ENCODE measurements at places on chromosomes 3 and 15.

DNA sequence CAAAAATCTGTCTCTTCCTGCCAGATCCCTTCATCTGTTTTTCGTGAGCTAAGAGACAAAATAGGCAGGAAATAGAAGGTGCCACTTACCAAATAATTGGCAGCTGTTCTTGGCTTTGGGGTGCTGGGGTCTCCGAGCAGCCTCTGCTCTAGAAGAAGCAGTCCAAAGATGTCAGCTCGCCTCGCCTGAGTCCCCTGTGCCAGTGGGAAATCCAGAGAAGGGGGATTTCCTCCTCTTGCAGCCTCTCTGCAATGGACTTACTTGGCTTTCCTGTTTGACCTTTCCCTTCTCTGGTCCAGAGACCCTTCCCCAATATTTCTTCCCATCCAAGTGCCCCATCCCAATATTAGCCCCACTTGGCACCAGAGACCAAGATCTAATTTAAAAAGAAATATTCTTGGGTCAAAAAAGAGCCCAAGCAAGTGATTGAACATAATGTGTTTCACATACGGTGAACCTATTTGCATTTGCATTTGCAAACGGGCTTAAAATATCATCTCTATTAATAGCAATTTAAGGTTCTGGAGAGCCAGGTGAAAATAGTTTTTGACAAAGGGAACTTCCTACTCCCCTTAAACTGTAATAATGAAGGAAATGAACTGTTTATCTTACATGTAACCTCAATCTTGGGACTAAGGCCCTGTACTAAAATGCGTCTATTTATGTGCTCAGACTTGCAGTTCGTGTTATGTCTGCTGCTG, 23.2 kb downstream of the CD86 start:
- H3K27ac ChIP-seq, result no peak overlapping the region
- no peaks in the 10 kb centered on the region for H3K4me1 ChIP-seq
- no peaks in the 10 kb centered on the region for H3K36me3 ChIP-seq

DNA sequence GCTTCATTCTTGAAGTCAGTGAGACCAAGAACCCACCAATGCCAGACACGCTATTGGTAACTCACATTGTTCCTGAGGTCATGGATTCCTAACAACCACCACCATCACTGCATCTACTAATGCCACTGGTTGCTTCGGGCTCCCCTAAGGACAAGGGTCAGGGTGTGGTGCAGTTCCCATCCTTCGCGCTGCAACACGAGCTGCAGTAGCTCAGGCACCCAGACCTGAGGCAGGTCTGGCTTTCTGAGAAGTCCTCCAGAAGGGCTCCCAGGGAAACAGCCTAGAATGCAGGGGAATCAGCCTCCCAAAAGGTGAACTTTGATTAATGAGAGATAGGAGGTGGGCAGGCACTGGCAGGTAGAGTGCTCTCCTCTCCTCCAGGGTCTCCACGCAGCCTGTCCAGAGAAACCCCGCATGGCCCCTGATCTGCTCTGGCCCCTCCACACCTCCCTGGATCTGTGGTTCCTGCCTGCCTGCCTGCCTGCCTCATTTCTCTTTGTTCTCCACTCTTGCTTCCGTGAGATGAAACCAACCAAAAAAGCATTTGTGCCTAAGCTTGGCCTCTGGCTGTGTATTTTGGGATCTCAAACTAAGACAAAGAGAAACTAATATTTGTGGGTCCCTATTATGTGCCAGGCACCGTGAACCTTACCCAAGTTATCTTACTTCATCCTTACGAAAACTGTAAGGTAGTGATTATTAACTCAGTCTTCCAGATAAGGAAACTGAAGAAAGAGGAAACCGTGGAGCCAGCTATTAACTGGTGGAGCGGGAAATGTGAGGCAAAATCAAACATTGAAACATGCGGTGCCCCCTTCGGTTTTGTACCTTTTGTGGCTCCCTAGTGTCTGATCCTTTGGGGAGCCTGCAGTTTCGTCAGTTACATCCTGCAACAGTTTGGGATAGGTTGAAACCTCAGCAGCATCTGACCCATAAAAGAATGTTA, 43.9 kb upstream of the USP3 start:
- H3K27ac ChIP-seq, result peak overlapping the region; percentile 82
- peak; percentile 65 for DNase-seq
- no peaks in the 10 kb centered on the region for H3K36me3 ChIP-seq
- peaks cover 47% of the 10 kb centered on the region for H3K4me1 ChIP-seq
- no peaks in the 10 kb centered on the region for H3K27me3 ChIP-seq

DNA sequence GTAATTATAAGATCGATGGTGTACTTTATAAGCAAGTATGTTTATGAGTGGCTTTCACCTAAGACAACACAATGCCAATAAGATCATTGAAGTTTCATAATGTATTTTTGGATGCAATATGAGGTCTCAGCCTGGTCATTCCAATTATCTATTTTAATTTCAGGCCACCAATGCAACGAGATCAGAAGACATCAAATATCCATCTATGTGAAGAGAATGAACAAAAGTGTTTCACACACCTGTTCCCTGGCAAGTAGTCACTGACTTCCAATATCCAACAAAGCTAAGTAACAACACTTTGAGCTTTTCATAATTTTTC, 53.6 kb upstream of the TMCO5A start:
- no peak for DNase-seq
- no peak overlapping the region for H3K27ac ChIP-seq
- no peak overlapping the region for H3K4me3 ChIP-seq
- peaks cover 3% of the 10 kb centered on the region for H3K27me3 ChIP-seq
- no peaks in the 10 kb centered on the region for H3K36me3 ChIP-seq

DNA sequence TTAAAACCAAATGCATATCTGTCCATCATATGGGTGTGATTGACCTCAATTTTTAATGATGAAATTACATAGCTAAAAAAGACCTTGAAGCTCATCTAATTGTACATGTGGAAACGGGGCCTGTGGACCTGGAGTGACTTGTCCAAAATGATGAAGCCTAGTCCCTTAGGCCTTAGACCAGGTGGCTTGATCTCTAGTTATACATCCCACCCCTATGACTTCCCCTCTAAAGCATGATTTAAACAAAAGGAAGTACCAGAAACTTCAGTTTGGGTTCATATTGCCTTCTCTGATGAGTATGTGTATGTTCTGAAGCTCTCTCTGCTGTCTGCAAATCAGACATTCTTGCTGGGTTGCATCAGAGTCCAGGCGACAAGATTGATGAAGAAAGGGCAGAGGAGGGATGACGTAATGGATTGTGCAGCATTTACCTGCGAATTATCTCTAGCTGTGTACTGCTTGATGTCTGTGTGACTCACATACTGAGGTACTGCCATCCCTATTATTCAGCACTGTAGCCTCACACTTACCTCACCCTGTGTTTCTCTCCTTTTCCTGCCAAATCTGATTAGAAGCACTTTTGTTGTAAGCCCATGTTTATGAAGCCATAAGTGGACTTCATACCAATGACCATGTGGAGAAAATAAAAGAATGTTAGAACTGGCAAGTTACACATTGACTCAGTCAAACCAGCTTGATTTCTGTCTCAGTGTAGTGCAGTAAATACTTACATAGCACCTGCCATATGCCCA, 111.5 kb downstream of the FILIP1L start:
- peaks cover 15% of the 10 kb centered on the region for H3K4me1 ChIP-seq
- no peak overlapping the region for H3K4me3 ChIP-seq
- peak; percentile 94 for DNase-seq
- H3K27ac ChIP-seq, result peak overlapping the region; percentile 81
- H3K36me3 ChIP-seq, result no peaks in the 10 kb centered on the region

- H3K27ac ChIP-seq, result no peak overlapping the region
- H3K36me3 ChIP-seq, result no peaks in the 10 kb centered on the region
- no peaks in the 10 kb centered on the region for H3K4me1 ChIP-seq
- H3K4me3 ChIP-seq, result no peak overlapping the region
Measured at GRCh38 chr3:29829340-29829739, 548.5 kb downstream of the RBMS3 start.

- no peak overlapping the region for H3K4me3 ChIP-seq
- peak overlapping the region; percentile 52 for H3K27ac ChIP-seq
- no peak for DNase-seq
- H3K27me3 ChIP-seq, result no peaks in the 10 kb centered on the region
Measured at GRCh38 chr15:98866511-98866910, 141.1 kb downstream of the PGPEP1L start.

DNA sequence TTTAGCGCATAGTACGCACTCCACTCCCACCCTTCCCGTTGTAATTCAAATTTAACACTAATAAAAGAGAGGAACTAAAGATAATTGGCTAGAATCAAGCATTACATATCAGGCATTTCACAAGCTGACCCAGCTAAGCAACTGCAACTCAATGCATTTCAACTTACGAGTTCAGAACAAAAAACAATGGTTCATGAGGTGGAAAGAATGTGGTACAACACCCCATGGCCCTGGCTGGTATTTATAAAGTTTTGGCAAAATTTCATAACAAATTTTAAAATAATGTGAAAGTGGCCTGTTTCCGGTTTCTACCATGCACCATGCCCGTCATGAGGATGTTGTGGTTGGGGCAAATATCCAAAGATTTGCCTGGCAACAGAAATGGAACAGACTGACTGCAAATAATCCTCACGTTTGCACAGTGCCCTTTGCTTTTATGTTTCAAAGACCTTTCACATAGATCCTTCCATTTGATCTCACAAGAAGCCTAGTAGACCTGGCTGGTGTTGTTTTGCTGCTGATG, 455.3 kb upstream of the NR2F2 start:
- no peak overlapping the region for H3K4me3 ChIP-seq
- no peaks in the 10 kb centered on the region for H3K27me3 ChIP-seq
- no peak for DNase-seq
- no peak overlapping the region for H3K27ac ChIP-seq
- H3K4me1 ChIP-seq, result no peaks in the 10 kb centered on the region
- no peaks in the 10 kb centered on the region for H3K36me3 ChIP-seq

GRCh38 chr3:66762916-66763693, 235.0 kb upstream of the KBTBD8 start:
- H3K27ac ChIP-seq, result no peak overlapping the region
- no peaks in the 10 kb centered on the region for H3K36me3 ChIP-seq
- no peak overlapping the region for H3K4me3 ChIP-seq
- no peaks in the 10 kb centered on the region for H3K4me1 ChIP-seq
- DNase-seq, result no peak
- H3K27me3 ChIP-seq, result no peaks in the 10 kb centered on the region

DNA sequence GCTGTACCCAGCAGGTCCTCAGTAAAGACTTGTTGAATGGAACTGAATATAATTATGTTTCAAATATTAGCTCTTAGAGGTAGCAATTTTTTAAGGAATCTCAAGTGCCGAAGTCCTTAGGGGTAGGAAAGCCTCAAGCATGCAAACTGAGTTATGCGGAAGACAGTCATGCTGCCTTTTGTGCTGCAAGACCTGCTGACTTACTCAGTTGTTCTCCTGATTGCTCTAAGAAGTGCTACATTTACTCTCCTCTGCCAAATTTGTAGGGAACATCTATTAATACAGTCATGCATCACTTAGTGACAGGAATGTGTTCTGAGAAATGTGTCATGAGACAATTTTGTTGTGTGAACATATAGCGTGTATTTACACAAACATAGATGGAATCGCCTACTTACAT, 325.6 kb upstream of the AZI2 start:
- no peaks in the 10 kb centered on the region for H3K4me1 ChIP-seq
- no peak overlapping the region for H3K27ac ChIP-seq
- H3K4me3 ChIP-seq, result no peak overlapping the region

- no peak overlapping the region for H3K27ac ChIP-seq
- H3K4me3 ChIP-seq, result no peak overlapping the region
- DNase-seq, result no peak
Measured at GRCh38 chr3:164377466-164377865, 700.8 kb downstream of the SI start.

- H3K27me3 ChIP-seq, result no peaks in the 10 kb centered on the region
- no peaks in the 10 kb centered on the region for H3K36me3 ChIP-seq
- H3K4me3 ChIP-seq, result no peak overlapping the region
Measured at GRCh38 chr3:182726258-182727142, 66.8 kb upstream of the ATP11B start.

- no peak overlapping the region for H3K27ac ChIP-seq
- H3K27me3 ChIP-seq, result no peaks in the 10 kb centered on the region
- no peaks in the 10 kb centered on the region for H3K4me1 ChIP-seq
- no peak overlapping the region for H3K4me3 ChIP-seq
- no peak for DNase-seq
Measured at GRCh38 chr15:66178531-66178910, 75.0 kb downstream of the MEGF11 start.

- no peaks in the 10 kb centered on the region for H3K27me3 ChIP-seq
- H3K27ac ChIP-seq, result no peak overlapping the region
- no peaks in the 10 kb centered on the region for H3K4me1 ChIP-seq
- no peaks in the 10 kb centered on the region for H3K36me3 ChIP-seq
- no peak for DNase-seq
Measured at GRCh38 chr3:161393310-161393709, 22.0 kb upstream of the SPTSSB start.

- H3K36me3 ChIP-seq, result no peaks in the 10 kb centered on the region
- no peaks in the 10 kb centered on the region for H3K27me3 ChIP-seq
- H3K4me3 ChIP-seq, result no peak overlapping the region
- no peak overlapping the region for H3K27ac ChIP-seq
- DNase-seq, result no peak
Measured at GRCh38 chr15:50257332-50257731, 8.2 kb downstream of the HDC start.

DNA sequence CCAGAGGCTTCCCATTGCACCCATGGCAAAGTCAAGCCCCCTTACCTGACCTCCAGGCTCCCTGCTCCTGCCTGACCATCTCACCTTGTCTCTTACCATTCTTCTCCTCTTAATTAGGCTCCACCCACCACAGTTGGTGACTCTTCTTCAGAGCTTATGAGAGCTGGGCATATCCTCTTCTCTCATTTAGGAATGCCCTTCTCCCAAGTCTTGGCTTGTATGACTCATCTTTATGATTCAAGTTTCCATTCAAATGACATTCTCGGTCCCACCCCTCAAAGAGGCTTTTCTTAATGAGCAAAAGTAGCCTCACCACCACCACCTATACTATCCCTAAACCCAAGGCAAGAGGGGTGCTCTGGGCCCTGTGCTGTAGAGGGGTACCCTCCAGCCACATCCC, 55.3 kb upstream of the NUDT16 start:
- no peaks in the 10 kb centered on the region for H3K27me3 ChIP-seq
- no peak overlapping the region for H3K4me3 ChIP-seq
- H3K27ac ChIP-seq, result no peak overlapping the region

DNA sequence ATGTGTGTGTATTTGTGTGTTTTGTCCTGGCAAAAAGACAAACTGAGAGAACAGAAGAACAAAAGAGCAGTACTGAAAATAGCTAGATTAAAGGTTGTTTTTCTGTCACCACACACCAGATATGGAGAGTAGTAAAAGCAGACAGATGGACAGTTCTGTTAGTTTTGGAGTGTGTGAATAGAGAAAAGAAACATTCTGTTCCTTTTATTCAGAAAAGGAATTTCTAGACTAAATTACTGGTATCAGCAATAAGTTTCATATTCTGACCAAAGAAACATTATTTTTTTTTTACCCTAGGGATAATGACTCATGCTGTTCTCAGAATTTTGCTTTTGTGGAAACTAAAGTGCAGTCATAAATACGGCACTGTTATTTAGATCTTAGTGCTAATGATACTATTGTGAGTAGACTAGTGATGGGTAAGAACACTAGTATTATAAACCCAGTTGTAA, 32.9 kb downstream of the PIK3CA start:
- H3K4me3 ChIP-seq, result no peak overlapping the region
- no peaks in the 10 kb centered on the region for H3K27me3 ChIP-seq
- H3K27ac ChIP-seq, result no peak overlapping the region
- H3K4me1 ChIP-seq, result peaks cover 10% of the 10 kb centered on the region
- H3K36me3 ChIP-seq, result no peaks in the 10 kb centered on the region

Measured in small intestine (tissue), 16 donors.